Central memory CD8-positive, alpha-beta T cell (primary cell): ENCODE measurements at places on chromosomes 2 and 18.

- no peak for DNase-seq
Measured at GRCh38 chr2:62292190-62292589, 96.3 kb downstream of the B3GNT2 start.

DNA sequence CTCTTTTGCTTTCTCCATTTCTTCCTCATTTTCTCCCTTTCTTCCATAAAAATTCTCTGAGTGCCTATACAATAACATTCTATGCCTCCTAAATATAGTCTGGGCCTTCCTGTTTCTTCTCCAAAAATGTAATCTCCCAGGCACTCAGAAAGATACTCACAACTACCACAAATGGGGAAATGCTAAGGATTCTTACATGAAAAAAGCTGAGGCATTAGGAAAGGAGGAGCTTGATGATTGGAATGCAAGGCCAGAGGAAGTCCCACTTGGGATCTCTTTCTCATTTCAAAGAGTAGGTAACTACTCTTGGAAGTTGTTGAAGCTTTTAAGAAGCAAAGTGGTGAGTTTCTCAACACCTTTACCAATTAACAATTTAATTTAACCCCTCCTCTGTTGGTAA is 3.4 kb downstream of the VSNL1 start:
- no peak for DNase-seq

DNA sequence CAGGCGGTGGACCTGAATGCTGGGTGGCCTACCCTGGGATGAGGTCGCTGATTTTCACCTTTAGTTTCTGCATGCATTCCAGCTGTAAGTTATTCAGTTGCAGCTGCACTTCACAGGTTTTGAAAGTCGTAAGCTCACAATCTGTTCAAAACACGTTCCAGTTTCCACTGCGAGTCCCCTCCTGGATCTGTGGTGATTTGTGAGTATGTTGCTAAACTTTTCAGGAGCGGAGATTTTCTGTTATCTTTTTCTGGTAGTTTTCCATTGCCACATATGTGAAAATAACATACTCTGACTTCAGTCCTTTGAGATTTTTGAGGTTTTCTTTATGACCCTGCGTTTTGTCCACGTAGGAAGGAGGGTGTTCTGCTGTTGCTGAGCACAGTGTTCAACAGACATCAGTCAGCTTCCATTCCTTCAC is 102.1 kb downstream of the SNTG2 start:
- DNase-seq = no peak

GRCh38 chr2:33796511-33796910 is 197.4 kb upstream of the FAM98A start:
- DNase-seq = no peak

DNA sequence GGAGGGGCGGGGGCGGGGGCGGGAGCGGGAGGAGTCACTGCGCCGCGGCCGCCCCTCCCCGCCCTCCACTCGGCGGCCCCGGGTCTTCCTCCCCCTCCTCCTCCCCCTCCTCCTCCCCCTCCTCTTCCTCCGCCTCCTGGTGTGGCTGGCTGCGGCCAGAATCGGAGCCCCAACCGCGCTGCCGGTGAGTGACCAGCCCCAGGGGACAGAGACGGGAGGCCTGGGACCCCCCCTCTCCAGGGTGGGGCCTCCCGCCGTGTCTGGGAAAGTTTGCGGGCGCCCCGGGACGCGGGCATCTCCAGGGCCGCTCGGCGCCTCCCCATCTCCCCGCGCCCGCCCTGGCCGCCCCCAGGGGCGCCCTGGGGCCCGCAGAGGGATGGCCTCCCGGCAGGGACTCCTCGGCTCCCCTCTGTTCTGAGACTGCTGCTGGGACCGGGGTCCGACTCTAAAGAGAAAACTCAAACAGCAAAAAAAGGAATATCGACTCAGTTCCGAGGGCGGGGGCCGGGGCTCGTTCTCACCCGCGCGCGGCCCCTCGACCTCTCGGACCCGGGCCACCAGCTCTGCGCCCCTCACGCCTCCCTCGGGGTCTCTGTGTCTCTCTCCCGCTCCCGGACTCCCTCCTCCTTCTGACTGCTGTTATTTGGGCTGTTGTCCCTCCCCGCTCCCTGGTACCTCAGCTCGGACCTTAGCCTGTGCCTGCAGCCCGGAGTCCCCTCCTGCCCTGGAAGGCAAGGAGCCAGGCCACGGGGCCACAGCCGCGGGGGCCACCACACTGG is at the start of gene STON1:
Gene STON1, plus strand, starts transcription at position 122 of the 779 bp plus-strand sequence. CDS start 50,480 bp downstream, outside the sequence.
- DNase-seq = no peak

- DNase-seq = no peak
Measured at GRCh38 chr2:26312471-26312870, 33.5 kb upstream of the SELENOI start.

GRCh38 chr18:26434887-26435286 is 113.5 kb downstream of the KCTD1 start:
- DNase-seq = no peak

- DNase-seq = no peak
Measured at GRCh38 chr2:178101321-178102079, 10.7 kb upstream of the RBM45 start.
